ENCODE measurements at places on chromosomes 7 and 10. TPM values are rescaled to one million over a fixed set of nuclear protein-coding genes. Genes with fewer than 3 reads are reported as not detected.

GRCh38 chr10:11687779-11688447, 54.3 kb upstream of the ECHDC3 start:
- no peak for DNase-seq

DNA sequence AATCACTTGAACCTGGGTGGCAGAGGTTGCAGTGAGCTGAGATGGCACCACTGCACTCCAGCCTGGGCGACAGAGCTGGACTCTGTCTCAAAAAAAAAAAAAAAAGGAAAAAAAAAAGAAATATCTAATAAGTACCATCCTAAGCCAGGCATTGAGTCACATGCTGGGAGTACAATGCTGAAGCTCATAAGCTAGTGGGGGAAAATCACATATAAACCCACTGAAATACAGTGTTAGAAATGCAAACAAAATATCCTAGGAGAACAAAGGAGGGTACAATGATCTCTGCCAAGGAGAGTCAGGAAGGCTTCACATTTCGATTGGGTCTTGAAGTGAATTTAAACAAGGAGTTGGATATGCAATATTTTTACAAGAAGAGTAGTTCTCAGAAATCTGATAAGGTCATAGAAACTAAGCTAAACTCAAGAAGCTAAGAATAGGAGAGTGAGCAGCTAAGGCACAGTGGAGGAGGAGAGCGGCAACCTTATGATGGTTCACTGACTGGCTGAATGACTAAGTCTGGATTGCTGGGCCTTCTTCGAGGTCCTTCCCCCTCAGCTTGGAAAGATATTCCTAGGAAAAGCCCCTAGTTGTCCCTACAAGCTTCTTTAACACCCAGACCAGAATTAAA, 115.5 kb downstream of the PHTF2 start:
- DNase-seq = no peak

- no peak for DNase-seq
These were observed 122.2 kb upstream of the SP4 start for GRCh38 chr7:21305455-21306235.

DNA sequence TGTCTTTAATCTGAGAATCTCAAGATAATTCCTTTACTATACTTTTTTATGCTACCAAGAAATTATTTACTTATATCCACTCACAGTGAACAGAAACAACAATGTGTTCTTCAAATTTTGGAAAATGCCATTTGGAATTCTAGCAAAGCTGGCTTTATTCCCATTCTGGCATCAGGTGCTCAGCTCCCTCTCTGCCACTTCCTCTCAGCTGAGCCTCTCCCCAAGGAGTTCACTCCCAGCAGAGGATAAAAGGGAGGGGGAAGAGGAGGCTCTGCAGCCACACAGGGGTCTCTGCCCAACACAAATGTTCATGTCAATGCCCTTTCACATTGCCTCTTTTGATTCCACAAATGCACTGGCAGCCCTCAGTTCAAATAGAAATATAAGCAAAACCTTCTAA, 116.9 kb downstream of the CPEB3 start:
- no peak for DNase-seq

The ABCA13 gene
- total RNA-seq = not detected

The ADCY1 gene
- total RNA-seq = 0.58 TPM

The SPAM1 gene
- total RNA-seq = not detected
